ENCODE measurements at places on chromosomes 2 and 18.

GRCh38 chr2:48425402-48425801, 104.6 kb upstream of the STON1 start:
- DNase-seq: no peak

DNA sequence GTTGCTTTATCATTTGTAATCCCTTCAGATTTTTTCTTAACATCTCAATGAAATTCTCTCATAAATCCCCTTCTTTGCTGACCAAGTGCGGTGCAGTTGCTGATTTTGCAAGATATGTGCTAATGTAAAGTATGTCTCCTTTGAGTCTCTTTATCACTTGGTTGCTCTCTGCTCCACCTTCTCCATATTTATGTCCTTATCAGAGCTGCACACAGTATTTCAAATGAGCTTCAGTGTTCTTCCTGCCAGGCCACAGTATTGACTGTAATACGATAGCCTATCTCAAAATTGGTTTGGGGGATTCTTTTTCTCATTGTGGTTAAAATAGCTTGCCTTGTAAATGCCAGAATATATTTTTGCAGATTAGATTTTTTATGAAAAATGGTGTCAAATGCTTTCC, 32.2 kb downstream of the MAIP1 start:
- no peak for DNase-seq

DNA sequence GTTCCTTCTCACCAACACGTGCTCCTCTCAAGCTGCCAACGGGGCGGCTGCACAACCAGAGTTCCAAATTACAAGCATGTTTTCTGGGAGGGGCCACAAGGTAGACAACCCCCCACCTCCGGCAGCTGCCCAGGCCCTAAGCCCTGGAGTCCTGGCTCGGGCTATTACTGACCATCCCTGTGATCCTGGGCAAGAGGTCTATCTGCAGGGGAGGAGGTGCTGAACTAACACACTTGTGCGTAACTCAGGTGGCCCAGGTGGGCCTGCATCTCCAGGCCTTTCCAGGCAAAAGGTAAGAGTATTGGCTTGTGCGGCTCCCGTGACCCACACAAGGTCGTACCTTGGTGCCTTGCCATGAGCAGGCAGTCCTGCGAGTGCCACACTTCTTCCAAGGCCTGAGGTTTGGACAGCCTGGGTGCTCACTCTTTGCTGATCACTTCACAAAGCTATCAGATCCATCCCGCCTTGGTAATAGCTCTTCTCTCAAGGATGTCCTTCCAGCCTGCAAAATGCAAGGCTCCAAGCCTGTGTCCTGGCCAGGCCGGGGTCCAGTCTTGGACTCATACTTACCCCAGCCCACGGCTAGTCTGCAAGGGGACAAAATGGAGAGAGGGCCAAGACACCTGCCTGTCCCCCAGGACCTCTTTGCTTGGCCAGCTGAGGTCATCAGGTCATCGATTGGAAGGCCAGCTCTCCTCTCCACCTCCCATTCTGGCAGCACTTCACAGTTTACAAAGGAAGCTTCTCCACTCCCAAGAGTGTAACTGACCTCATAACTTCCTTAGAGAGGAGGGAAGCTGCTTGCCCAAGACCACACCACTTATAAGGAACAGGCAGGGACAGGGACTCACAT, 33.9 kb downstream of the ADRA2B start:
- DNase-seq: no peak

- DNase-seq: peak; percentile 21
Measured at GRCh38 chr2:100416935-100417710, at the start of gene CHST10. Gene CHST10 (minus strand): TSS chr2:100417668. CDS start chr2:100406675, 10,993 bp downstream.

GRCh38 chr2:99911736-99912135, 230.7 kb downstream of the AFF3 start:
- no peak for DNase-seq

DNA sequence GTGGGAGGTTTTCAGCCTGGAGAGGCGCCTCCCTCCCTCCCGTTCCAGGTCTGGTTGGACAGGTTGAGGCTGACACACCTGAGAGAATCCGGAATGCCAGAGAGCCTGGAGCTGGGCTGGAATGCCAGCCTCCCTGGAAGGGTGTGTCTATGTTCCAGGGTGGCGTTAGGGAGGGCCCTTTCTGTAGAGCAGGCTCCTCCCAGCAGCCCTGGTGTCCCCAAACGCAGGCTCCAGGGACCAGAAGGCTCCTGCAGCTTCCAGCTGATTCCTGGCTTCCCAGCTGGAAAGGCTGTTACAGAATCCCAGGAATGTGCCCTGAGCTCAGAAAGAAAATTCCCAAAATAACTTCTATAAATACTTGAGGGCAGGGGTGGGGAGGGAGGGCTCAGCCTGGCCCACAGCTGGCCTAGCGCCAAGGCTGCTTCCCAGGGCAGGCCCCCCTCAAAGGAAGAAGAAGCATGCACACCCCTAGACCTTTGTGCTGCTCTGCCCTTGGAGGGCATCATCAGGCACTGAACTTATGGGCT, 85.4 kb downstream of the STPG4 start:
- no peak for DNase-seq

GRCh38 chr18:44181951-44182747, 498.5 kb upstream of the SETBP1 start:
- DNase-seq: no peak

- DNase-seq: no peak
Measured at GRCh38 chr18:79884963-79885728, 66.3 kb downstream of the SLC66A2 start.

DNA sequence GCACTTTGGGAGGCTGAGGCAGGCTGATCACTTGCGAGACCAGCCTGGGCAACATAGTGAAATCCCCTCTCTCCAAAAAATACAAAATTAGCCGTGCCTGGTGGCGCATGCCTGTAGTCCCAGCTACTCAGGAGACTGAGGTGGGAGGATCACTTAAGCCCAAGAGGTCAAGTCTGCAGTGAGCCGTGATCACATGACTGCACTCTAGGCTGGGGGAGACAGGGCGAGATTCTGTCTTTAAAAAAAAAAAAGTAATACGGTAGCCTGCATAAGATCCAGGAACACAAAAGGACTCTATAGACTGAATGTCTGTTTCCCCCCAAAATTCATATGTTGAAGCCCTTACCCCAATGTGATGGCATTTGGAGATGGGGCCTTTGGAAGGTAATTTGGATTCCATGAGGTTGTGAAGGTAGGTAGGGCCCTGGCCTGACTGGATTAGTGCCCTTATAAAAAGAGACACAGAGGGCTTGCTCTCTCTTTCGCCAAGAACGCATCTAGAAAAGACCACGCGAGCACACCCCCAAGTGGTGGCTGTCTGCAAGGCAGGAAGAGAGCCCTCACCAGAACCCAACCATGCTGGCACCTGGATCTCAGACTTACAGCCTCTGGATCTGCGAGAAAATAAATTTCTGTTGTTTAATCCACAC, 17.0 kb downstream of the MBOAT2 start:
- no peak for DNase-seq

DNA sequence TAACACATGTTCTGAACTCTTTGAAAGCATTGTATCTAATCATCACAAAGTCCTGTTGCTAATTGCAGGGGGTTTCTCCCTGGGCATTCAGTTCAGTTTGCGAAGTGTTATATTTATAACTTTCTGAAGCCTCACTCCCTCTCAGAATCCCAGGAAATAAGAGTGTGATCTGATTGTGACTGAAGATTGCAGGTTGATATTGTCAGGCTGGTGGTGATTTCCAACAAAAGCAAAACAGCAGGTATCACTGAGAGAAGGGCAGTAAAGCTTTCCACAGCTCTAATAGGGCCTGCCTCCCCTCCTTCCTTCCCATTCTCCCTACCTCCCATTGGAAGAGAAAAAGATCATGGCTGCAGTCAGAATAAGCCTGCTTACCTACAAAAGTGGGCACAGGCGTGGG, 466.7 kb upstream of the FSHR start:
- no peak for DNase-seq

DNA sequence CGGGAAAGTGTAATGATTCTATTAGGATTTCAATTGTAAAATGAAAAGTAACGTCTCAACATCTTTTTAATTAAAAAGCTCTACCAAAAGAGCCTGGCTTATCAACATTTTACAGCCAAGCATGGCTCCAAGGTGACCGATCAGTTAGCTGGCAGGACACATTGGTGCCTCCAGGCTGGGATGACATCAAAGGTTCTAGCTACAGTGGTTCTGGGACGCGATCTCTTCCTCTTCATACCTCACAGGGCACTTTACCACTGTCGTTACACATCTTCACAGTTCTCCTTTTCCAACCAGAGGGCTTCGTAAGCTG, 693 bp downstream of the ORC2 start:
- no peak for DNase-seq

- no peak for DNase-seq
Measured at GRCh38 chr2:57696016-57696415, 350.6 kb upstream of the VRK2 start.

- DNase-seq: no peak
Measured at GRCh38 chr2:163856941-163857340, 121.1 kb upstream of the FIGN start.

GRCh38 chr18:73850782-73851181, 296.9 kb downstream of the FBXO15 start:
- no peak for DNase-seq

- DNase-seq: no peak
Measured at GRCh38 chr2:217919204-217919603, 83.6 kb downstream of the TNS1 start.

- no peak for DNase-seq
Measured at GRCh38 chr2:74740741-74741431, 86.8 kb downstream of the SEMA4F start.

DNA sequence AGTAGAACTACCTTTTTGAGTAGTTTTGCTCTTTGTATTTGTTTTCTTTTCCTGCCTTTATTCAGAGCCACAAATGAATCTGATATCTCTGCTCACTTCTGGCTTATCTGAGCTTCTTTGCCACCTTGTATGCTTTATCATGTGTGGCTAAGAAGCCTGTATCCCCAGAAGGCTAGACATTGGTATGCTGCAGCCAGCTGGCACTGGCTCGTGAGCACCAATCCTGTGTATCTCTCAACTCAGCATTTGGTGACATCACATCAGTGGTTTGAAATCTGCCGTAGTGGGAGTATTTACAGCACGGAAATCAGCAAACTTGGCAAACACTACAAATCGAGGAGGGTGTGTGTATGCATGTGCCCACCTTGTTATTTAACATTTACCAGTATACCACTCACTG, 183.7 kb upstream of the LHCGR start:
- no peak for DNase-seq

DNA sequence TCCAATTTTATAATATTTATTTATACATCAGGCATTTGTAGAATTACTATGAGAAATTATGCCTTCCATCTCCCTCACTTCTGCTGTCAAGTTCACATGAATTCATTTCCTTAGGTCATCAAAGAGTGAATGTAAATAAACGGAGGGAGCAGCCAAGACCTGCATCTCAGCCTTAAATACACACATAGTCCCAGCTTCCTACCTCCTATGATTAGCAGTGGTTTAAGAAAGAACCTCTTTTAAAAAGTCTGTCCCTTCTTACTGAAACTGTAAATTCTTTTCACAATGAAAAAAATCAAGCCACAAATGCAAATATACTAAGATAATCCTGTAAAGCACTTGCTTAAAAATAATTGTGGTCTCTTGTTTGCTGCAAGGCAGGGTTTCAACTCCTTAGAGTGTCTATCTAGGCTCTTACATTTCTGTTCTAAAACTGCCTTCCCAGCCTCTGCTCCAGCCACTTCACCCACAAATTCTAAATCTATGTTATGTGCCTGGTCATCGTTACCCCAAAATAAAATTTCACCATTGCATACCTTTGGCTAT, 532.7 kb upstream of the FSHR start:
- no peak for DNase-seq

- no peak for DNase-seq
Measured at GRCh38 chr2:20288642-20289340, 61.9 kb downstream of the PUM2 start.

- no peak for DNase-seq
Measured at GRCh38 chr2:158973116-158973956, 4.9 kb downstream of the TANC1 start.

GRCh38 chr2:118856330-118856977, 9.0 kb upstream of the EN1 start:
- no peak for DNase-seq

DNA sequence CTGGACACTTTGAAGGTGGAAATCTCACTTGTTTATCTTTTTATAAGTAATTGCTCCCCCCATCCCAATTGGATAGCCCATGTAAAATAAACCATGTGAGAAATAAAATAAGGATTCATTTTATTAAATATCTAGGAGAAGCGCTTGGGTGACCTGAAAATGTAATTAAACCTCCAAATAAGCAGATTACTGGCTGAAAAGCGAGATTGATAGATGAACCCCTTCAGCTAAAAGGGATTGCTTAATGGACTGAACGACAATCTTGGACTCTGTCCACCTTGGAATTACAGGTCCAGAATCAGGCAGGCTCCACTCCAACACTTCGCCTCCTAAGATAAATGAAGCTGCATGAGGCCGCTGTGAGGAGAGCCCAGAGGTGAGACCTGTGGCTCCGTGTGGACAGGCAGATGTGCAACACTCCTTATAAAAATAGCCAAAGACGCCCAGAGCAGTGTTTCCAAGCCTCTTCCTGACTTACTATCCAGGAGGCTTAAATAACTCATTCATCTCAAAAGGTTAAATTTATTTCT, 441.5 kb downstream of the MTX2 start:
- no peak for DNase-seq

DNA sequence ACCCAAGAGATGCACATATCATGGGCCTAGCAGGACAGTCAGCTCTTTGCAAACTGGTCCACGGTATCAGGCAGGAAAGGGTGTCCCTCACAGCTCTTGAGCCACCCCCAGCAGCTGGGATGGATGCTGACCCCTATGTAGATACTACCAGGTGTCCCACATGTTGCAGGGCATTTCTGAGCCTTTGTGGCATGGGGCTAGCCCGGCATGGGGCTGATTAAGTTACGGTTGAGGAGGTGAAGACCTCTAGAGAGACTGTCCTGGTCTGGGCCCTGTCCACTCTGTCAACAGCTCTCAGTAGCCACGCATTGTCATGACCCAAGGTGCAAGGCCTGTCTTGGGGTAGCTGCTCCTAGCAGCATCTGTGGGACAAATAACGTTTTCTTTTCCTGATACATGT, 6.7 kb downstream of the LDLRAD4 start:
- no peak for DNase-seq

GRCh38 chr2:222315443-222316121, 16.8 kb upstream of the PAX3 start:
- no peak for DNase-seq

DNA sequence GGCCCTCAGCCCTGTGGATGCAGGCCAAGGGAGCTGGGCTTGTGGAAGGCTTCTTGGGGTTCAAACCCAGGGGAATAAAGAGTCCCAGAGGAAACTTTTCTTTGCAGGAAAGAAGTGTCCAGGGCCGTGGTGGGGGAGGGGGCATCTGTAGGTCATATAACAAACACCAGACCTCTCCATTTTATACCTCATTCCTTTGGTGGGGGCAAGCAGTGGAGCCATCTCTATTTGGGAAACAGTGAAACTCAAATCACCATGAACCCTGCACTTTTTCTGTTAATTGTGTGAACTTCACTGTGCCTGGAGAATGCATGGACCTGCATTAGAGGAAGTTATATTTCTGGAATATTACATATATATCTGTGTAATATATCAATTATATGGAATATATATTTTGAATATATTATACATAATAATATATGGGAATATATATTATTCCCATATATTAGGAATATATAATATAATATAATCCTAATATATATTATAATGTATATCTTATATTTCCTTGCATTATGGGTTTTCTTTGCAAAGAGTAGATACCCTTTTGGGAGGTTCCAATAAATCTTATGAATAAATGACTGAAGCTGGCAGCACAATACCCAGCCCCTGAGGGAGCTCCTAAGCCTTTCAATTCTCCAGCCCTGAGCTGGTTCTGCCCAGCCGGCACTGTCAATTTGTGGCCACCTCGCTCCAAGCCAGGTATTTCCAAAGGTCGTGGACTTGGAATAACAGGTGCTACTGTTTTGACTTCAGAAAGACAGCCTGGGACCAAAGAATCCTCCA, 97.7 kb upstream of the PKDCC start:
- no peak for DNase-seq

Measured in stimulated activated CD4-positive, alpha-beta T cell treated with anti-CD3 and anti-CD28 coated beads, Interleukin-1b, Interleukin-23, amount 100 ng/mL, for 24 hours (primary cell).